ENCODE measurements at places on chromosomes 3 and 15.

- no peak for DNase-seq
These were observed 175.0 kb downstream of the ATP10A start for GRCh38 chr15:25688166-25688565.

DNA sequence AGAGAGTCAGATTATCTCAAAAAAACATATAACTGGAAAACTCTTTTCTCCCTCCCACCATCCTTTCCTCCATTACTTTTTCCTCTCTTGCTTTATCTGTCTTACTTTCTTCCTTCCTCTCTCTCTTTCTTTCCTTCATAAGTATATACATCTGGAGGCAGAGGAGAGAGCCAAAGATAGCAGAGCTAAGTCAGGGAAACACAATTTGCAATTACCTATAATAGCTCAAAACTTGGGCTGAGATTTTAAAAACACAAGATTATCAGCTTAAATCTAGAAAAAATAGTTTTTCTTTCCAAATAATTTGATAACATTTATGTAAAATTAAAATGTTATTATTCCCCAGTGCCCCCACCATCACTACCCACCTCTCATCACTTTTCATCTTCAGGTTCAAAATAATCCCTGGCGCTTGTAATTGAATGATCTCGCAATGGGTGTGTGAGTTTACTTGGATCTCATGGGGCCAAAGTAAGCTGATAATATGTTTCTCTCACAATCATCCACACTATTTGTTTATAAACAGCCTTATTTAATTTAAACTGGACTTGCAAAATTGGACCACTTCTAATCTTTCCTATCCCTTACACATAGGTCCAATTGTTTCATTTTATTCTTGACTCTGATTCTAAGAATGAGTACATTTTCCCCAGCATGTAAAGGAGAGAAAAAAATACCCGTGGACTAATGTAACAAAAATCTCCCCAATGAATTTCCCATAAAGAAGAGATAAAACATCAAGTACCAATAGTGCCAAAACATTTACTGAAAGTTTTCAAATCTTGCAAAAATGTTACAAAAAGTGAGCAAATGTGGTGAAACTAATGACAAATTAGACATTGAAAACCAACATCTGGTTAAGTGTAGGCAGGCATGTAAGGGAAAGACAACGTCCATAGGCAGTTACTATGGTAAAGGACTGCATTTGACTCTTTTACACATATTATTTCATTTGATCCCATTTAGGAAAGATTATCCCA, 236.9 kb downstream of the DTWD1 start:
- DNase-seq: no peak

GRCh38 chr3:41848753-41849574, 112.9 kb downstream of the ULK4 start:
- DNase-seq: no peak

DNA sequence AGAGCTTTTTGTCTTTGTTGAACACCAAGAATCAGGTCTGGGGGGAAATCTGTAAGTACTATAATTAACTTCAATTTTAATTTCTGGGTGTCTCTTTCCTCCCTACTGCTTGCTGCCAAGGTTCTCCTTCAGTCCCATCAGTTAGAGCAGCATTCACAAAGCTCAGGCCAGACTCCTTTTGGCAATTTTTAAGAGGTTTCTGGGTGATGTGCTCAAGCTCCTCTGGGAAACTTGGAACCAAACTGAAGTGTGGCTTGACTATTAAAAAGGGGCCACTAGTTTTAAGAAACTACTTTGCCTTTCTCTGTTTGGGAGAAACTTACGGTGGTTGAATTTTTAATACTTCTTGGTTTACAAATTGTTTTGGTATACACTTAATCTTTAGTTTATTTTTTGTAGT, 227.7 kb upstream of the SOX2 start:
- DNase-seq: no peak

GRCh38 chr15:100170291-100171210, 171.2 kb downstream of the ADAMTS17 start:
- DNase-seq: no peak

- no peak for DNase-seq
These were observed 244.5 kb downstream of the CNTN4 start for GRCh38 chr3:2343031-2343682.
